ENCODE measurements at places on chromosomes 11 and 22. TPM values are rescaled to one million over a fixed set of nuclear protein-coding genes. Genes with fewer than 3 reads are reported as not detected.

Gene PATL1
- total RNA-seq: 29.9 TPM

DNA sequence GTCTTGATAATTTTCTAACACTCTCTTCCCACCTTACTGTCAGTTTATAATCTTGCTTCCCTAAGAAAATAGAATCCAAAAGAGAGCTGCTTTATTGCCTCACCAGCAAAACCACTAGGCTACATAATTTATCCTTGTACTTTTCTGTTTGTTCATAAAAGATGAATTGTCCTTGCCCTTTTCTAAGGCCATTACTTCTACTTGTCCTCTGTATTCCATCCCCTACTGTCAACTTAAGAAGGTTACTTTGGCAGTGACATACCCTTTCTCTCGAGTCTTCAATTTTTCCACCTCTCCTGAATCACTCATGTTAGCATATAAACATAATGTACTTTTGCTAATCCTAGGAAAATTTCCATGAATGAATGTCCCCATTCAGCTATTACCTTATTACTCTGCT lies 18.0 kb downstream of the BIRC2 start:
- H3K27me3 ChIP-seq: no peaks in the 10 kb centered on the region
- peaks cover 64% of the 10 kb centered on the region for H3K36me3 ChIP-seq

DNA sequence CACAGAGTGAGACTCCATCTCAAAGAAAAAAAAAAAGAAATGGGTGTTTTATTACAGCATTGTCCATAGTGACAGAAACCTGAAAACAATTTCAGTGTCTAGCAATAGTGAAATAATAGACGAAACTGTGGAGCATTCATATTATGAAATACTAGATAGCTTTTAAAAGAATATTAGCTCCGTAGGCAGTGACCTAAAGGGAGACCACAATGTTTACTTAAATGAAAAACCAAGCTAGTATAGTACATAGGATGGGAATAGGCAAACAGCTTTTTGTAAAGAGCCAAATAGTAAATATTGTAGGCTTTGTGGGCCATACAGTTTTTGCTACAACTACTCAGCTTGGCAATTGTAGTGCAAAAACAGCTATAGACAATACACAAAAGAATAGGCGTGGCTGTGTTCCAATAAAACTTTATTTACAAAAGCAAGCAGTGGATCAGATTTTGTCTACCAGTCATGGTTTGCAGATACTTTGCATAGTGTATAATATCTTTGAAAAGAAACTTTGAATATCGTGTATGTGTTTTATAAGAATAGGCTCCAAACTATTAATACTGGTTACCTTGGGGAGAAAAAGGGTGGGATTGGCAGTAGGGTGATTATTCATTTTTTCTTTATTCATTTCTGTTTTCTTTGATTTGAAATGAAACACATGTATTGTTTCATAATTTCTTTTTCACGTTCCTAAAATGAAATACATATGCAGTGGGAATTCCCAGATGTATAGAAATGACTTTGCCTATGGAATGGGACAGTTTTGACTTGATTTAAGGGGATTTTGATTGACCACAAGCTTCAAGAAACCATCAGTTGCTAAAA lies 50.7 kb downstream of the PRR5L start:
- H3K27ac ChIP-seq: no peak overlapping the region
- no peaks in the 10 kb centered on the region for H3K36me3 ChIP-seq
- DNase-seq: no peak
- H3K4me3 ChIP-seq: no peak overlapping the region
- H3K27me3 ChIP-seq: peaks cover 8% of the 10 kb centered on the region
- peaks cover 10% of the 10 kb centered on the region for H3K4me1 ChIP-seq

GRCh38 chr11:64751136-64751535 lies 7.2 kb upstream of the RASGRP2 start:
- H3K4me3 ChIP-seq: no peak overlapping the region
- peaks cover 13% of the 10 kb centered on the region for H3K4me1 ChIP-seq
- no peaks in the 10 kb centered on the region for H3K36me3 ChIP-seq
- H3K27ac ChIP-seq: no peak overlapping the region
- H3K27me3 ChIP-seq: peaks cover 2% of the 10 kb centered on the region
- DNase-seq: no peak

DNA sequence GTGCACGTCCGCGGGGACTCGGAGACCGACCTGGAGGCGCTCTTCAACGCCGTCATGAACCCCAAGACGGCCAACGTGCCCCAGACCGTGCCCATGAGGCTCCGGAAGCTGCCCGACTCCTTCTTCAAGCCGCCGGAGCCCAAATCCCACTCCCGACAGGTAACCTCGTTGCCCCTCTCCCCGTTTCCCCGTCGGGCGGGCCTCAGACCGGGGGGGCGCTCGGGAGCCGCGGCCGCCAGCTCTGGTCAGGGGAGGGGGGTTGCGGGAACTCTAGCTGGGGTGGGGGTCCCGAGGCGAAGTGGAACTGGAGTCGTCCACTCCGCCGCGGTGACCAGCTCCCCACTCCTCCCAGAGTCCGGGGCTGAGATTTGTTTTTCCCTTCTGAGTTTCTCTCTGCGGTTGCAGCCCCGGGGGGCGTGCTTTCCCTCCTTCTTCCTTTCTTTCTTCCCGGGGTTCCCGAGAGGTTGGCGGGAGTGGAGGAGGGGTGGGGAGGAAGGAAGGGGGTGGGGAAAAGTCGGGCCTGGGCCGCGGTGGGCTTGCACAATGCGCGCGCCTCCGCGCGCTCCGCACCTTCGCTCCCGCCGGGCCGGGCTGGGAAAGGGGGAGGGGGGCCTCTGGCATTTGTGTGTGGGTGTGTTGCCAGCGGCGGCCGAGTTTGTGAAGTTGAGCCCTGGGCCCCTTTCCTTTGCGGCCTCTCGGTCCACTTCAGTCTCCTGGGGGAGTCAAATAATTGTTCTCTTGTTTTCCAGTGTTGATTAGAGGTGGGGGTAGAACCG lies 952 bp downstream of the YAP1 start:
- peaks cover 32% of the 10 kb centered on the region for H3K36me3 ChIP-seq
- no peaks in the 10 kb centered on the region for H3K27me3 ChIP-seq
- peak overlapping the region; percentile 97 for H3K4me3 ChIP-seq
- peaks cover 46% of the 10 kb centered on the region for H3K4me1 ChIP-seq
- peak; percentile 48 for DNase-seq

GRCh38 chr11:89119426-89119825 lies 53.6 kb upstream of the GRM5 start:
- H3K27me3 ChIP-seq: no peaks in the 10 kb centered on the region
- H3K27ac ChIP-seq: no peak overlapping the region
- 0 out of 2 replicates have a peak, but pooled peaks cover 10% of the 10 kb centered on the region for H3K4me1 ChIP-seq
- H3K4me3 ChIP-seq: no peak overlapping the region
